ENCODE measurements at places on chromosomes 1 and 21.

DNA sequence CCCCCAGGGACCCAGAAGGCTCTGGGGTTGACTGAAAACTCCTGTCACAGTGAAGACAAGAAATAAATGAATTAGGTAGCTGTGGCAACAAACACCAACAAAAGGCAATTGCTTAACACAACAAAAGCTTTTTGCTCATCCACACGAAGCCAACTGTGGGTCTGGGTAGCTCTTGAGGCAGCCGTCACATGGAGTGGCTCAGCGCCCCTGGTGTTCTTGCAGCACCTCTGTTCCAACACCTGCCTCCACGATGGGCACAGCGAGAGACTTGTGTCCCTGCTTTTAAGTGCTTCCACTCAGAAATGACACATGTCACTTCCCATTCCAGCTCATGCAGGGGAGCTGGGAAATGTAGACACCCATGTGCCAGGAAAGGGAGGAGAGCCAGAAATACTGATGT is 364.5 kb upstream of the DUSP10 start:
- DNase-seq: no peak

GRCh38 chr1:41155105-41155504 is 87.0 kb downstream of the SCMH1 start:
- no peak for DNase-seq

- no peak for DNase-seq
These were observed 1.1 kb downstream of the INKA2 start for GRCh38 chr1:111738133-111738435.

DNA sequence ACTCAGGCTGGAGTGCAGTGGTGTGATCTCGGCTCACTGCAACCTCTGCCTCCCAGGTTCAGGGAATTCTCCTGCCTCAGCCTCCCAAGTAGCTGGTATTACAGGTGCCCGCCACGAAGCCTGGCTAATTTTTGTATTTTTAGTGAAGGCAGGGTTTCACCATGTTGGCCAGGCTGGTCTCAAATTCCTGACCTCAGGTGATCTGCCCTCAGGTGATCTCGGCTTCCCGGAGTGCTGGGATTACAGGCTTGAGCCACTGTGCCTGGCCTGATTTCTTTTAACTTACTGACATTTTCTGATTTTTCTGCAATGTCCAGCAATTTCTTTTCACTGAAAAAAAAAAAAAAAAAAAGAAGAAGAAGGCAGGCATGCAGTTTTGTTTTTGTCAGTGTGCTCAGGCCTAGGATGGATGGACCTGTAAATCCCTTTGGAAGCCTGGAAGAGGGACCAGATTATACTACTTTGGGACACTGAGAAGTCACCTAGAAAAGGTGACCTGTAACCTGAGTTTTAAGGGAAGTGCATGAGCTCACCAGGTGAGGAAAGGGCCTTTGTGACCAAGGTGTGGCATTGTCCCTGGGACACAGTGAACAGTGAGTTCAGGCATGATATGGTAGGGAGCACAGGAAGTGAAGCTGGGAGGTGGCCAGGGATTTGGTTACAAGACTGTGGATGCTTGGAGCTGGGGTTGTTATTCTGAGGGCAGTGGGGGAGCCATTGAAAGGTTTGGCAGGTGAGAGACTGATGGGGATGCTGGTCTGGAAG is 2.7 kb upstream of the TMEM61 start:
- no peak for DNase-seq

DNA sequence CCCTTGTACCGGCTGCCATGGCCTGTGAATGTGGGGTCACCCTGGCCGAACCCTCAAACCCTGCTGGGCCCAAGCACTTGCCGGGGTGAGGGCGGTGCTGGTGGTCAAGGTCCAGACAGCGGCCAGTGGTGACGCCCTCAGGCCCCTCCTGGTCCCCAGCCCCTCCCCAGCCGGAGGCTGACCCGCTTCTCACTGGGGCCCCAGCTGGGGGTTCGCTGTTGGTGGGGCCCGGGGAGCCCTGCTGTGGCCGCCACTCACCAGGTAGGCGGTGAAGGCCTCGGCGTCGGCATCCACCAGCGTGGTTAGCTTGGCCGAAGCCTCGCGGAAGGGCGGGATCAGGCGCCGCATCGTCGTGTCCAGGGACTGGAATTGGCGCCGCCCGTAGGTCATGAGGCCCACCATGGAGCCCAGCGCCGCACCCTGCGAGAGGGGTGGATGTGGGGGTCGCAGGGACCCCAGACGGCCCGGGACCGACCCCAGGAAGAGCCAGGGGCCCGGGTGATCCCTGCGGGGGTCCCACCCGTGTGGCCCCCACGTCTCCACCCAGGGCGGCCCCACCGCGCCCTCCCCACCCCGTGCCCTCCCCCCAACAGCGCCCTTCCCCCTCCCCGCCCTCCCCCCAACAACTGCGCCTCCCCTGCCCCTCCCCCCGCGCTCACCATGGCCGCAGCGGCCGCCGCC is 10.1 kb downstream of the FTCD start:
- DNase-seq: no peak

- no peak for DNase-seq
These were observed 41.5 kb downstream of the GALNT2 start for GRCh38 chr1:230108580-230108979.

DNA sequence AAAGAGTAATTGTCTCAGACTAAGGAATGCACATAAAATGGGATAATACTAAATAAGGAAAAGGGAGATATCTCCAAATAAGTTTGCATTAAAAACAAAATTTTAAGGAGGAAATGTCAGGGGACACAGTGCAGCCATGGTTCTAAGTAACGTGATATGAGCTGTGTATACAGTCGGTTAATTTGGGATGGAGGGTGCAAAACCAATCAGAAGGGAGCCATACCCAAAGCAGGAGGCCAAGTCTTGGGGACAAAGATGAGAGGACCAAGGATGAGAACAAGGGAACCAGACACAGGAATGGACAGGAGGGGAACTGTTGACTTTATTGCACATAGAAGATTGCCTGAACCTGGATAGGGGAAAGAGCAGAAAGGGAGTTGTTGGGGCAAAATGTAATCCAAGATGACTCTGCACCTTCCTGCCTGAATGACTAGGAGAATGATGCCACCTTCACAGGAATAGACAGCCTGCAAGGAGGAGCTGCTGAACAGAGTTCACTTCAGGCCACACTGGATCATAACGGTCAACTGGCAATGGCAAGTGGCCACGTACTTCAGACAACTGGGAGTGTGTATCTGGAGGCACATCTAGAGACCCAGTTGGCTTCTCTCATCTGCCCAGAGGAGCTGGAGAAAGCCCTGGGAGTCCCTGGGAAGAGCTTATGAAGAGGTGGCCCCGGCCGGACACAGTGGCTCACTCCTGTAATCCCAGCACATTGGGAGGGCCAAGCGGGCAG is 22.0 kb upstream of the BOLA1 start:
- DNase-seq: no peak

GRCh38 chr1:207997486-207998268 is 86.8 kb upstream of the CD34 start:
- peak; percentile 13 for DNase-seq

DNA sequence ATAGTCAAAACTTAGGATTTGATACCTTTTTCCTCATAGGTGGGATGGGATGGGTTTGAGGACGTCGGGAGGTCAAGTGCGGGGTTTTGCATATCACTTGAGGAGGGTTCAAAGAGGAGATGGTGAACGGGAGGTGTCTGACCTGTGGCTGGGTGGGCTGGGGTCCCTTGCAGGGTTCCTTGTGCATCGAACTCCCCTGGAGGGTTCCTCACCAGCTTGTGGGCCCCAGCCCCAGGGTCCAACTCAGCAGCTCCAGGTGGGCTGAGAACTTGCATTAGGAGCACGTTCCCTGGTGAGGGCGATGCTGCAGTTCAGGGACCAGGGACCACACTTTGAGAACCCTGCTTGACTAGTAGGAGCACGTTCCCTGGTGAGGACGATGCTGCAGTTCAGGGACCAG is 23.2 kb downstream of the TRPM2 start:
- no peak for DNase-seq

DNA sequence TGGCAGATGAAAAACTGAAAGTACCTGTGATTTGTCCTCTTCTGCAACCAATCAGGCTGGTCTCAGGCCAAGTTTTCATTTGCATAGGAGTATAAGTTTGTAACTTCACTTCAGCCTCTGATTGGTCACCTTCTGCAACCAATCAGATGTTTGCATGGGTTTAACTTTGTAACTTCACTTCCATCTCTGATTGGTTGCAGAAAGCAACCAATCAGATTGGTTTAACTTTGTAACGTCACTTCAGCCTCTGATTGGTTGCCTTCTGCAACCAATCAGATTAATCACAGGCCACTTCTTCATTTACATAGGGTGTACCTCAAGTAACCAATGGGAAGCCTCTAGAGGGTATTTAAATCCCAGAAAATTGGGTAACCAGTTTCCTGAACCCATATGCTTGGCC is 18.9 kb upstream of the TUT4 start:
- DNase-seq: no peak

DNA sequence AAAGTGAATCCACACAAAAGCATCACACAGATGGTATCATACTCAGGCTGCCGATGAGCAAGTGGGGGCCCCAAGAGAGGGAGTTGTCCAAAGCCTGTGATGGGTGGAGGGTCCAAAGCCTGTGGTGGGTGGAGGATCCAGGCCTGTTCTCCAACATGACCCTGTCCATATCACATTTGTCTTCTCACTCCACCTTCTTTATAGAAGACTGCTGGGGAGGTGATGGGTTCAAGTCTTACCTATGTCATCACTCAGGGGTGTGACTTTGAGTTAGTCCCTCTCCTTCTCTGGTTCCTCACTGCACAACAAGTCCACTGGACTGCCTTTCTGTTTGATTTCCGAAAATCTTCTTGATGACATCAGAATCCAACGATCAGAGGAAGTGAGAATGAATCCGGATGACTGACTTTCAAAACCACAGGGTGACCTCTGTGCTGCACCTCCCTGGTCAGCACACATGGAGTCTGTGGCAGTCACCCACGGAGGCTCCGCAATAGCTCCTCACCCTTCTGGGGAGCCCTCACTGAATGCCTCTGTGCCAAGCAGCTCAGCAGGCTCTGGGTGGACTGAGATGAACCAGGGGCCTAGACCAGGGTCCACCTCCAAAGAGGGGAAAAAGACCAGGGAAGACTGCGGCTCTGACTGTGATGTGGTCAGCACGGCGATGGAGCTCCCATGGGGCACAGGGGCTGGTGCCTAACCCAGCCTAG is 166.8 kb downstream of the HIVEP3 start:
- DNase-seq: no peak

- no peak for DNase-seq
These were observed 50.8 kb upstream of the COL24A1 start for GRCh38 chr1:86207323-86207722.

DNA sequence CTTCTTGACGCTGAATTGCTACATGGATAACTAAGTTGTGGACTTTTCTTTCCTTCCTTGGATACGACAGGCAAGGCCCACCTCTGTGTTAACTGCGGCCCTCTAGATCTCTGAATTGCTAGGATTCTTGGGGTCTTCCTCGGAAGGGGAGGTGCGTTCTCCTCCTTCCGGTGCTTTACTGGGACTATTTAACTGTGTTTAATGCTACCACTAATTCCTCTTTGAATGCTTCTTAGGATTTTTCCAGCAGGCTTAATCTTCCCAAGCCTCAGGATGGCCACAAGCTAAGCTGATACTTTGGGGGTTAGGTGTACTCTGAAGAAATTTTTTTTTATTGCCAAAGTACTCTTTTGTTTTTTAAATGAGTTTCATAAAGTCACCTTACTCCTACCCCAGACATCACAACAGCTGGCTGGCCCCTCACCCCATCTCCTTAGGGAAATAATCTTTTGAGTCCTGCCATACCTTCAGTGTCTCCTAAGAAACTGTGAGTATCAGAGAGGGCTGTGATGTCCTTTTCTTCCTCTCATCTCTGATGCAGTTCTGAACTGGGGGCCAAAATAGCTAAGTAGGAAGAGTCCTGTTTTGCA is 21.4 kb downstream of the KIRREL1 start:
- no peak for DNase-seq

- DNase-seq: no peak
These were observed 63.0 kb upstream of the MPC2 start for GRCh38 chr1:167999877-168000276.

GRCh38 chr21:45643021-45643980 is at the start of gene PCBP3:
Gene PCBP3 (plus strand): TSS chr21:45643725. CDS start chr21:45850086, 206,361 bp downstream.
- peak; percentile 55 for DNase-seq

DNA sequence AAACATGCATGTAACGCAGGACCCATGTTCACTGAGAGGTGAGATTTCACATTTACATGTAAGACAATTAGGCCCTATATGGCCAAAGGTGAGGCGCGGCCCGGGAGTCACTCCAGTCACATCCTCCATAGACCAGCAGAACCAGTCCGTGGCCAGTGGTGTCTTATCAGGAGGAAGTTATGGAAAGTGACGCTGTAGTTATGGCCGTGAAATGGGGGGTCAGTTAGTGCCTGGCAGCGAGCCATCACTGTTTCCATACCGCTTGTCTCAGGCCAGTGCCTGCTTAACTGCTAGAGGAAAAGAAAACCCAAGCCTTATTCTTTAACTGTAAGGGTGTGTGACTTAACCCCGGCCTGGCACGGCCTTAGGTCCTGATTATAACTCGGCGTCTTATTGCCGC is 6.1 kb downstream of the C1orf159 start:
- no peak for DNase-seq

DNA sequence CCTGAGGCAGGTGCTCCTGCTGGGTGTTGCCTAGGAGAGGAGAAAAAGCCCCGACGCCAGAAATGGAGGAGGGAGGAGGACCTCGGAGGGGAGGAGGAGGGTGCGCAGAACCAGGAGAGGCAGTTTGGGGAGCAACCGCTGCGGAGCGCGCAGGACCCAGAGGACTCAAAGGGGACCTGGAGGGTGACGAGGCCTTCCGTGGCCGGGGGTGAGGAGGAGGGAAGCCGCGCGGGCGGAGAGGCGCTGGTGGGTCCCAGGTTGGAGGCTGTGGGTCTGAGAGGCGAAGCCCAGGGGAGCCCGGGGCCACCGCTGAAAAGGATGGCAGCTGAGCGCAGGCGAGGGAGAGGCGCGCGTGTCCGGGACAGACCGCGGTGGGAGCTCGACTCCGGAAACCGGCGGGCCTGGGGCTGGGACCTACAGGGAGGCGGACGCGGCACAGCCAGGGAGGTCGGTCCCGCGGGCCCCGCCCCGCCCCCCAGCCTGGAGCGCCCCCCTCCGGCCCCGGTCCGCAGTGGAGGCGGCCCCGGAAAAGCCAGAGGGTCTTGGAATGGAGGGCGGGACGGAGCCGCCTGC is 15.1 kb downstream of the RNF223 start:
- no peak for DNase-seq

Measured in keratinocyte (primary cell).